ENCODE measurements at places on chromosomes 7 and 10. TPM values are rescaled to one million over a fixed set of nuclear protein-coding genes. Genes with fewer than 3 reads are reported as not detected.

The ITGB8 gene
- 21.0 TPM for total RNA-seq

The PSTK gene
- 2.7 TPM for total RNA-seq

The UCMA gene
- not detected for total RNA-seq

The GRM3 gene
- total RNA-seq, result not detected

The HACD1 gene
- total RNA-seq, result 11.0 TPM

The FMC1 gene
- 11.7 TPM for total RNA-seq

The ASB10 gene
- total RNA-seq, result not detected

The CTAGE6 gene
- 0.23 TPM for total RNA-seq

The MBL2 gene
- not detected for total RNA-seq

The EBF3 gene
- total RNA-seq, result 8.8 TPM

The ASB4 gene
- not detected for total RNA-seq

The GPRIN2 gene
- 0.08 TPM for total RNA-seq

The AKR1C8 gene
- not detected for total RNA-seq

The CLDN12 gene
- total RNA-seq, result 21.2 TPM

The HOXA13 gene
- not detected for total RNA-seq

The PI4K2A gene
- 16.9 TPM for total RNA-seq

The BAIAP2L1 gene
- total RNA-seq, result 0.82 TPM

The PDK4 gene
- total RNA-seq, result 0.15 TPM

The FAM25A gene
- not detected for total RNA-seq

The DNAJC2 gene
- 17.1 TPM for total RNA-seq
